ENCODE measurements at places on chromosomes 6 and 20.

DNA sequence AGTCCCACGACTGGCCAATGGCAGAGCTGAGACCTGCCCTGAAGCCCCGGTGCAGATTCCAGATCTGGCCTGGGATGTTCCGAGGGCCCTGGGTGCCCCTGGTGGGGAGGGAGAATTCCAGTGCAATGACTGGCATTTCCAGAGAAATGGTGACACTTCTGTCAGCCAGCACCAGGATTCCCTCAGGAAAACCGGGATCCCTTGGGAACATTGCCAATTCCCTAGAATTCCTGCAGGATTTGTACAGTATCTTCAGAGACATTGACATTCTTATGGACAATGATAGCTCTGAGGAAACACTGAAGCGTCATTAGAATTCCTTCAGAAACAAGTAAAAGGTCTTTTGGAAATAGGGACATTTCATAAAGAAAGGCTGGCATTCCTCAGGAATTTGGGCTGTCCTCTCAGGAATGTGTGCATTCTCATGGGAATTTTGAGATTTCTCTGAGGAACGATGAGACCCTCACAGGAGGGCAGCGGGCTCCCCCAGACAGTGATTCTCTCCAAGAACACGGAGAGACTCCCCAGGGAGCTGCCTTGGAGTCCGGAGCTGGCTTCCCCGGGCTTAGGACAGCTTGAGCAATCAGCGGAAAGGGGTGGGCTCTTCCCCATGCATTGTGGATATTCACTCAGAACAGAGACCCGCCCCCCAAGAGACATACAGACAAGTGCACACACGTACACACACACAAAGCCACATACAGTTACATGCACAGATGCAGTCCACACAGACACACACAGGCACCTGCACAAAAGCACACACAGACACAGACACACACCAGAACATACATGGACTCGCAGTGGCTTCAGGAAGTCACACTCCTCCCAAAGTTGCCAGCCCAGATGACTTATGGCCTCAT, 35.2 kb upstream of the BPIFA2 start:
- DNase-seq, result no peak

DNA sequence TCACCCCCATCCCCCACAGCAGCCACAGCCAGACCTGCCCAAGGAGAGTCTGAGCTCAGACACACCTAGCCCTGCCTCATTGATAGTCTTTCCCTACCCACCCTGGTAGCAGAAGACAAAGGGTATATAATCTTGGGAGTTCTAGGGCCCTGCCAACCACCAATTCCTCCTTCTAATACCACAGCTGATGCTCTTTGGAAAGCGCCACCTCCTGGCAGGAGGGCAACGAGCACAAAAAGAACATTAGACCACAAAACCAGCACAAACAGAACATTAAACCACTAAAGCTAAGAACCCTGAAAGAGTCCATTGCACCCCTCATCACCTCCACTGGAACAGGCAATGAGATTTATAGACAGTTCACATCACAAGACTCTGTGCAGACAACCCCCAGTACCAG, 195.8 kb upstream of the FUT9 start:
- DNase-seq, result no peak

DNA sequence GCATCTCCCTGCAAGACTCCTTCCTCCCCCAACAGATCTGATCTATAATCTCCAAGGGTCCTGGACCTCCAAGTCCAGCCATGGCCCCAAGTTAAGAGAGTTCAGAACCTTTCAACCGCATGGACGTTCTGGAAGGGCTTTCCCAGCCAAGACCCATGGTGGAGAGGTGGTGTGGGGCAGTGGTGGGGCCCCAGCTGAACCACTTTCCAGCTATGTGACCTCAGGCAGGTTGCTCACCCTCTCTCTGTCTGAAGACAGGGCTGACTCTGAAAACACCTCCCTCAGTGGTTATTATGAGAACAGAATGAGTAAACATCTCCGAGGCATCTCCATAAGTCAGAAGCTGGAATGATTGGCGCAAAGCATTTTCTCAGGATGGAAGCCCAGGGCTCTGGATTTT, 887 bp downstream of the CLPS start:
- no peak for DNase-seq

- DNase-seq, result no peak
These were observed 18.0 kb upstream of the MAFB start for GRCh38 chr20:40706977-40707582.

DNA sequence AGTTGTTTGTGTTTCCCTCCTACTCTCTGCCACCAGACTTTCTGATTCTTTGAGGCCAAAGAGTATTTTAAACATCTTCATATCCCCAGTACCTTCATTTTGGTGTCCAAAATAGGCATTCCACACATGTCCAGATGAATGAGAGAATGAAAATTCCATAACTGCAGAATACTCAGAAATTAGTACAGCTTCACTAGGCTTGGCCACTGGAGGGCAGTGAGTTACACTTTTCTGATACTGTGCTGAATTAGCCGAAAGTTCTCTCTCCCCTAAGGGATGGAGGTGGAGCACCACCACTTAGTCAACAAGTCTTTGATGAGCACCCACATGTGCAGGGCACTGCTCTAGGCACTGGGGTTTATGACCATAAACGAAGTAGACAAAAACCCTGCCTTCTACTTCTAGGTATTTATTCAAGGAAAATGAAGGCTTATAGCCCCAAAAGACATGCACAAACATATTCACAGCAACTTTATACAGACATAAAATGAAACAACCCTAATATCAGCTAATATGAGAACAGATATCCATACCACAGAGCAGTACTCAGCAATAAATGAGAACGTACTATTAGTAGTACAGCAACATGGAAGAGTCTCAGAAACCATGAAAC, 46.1 kb upstream of the TMEM217 start:
- DNase-seq, result no peak

DNA sequence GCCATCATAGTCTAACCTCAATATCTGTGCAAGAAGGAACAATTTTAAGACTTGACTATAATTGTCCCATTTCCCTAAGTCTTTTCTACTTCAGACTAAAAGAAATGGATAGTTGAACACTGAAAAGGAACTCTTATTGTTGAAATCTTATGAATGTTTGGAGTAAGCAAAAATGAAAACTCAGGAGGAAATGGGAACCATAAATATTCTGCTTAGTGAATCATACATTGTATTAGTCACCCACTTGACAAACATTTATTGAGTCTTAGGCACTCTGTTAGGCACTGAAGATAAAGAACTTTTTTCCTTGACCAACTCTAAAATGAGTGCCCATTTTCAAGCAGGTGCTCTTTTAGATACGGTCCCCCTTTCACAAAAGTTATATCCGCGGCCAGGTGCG, 8.7 kb downstream of the CCDC170 start:
- no peak for DNase-seq

GRCh38 chr20:45833030-45833882, at the start of gene SNX21:
TSS of gene SNX21 (plus strand) at chr20:45833799. CDS start at chr20:45833920, 121 bp downstream.
- DNase-seq, result peak; percentile 77

DNA sequence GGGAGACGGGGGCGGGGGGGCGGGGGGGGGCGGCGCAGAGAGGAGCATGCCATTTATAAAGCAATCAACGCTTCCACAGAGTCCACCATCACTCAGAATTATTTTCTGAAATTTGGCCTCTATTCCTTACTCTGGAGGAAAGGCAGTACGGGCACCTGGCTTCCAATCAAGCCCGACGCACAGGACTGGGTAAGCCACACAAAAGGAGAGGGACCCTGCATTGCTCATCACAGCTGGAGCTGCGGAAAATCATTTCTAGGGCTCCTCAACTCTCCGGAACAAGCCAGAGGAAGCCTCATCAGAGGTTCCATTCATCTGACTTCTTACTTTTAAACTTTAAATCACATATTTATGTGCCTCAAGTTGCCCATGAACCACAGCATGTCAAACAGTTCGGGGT, 55.9 kb downstream of the TTI1 start:
- DNase-seq, result no peak

GRCh38 chr6:45930420-45931040, 85.1 kb downstream of the CLIC5 start:
- DNase-seq, result no peak

DNA sequence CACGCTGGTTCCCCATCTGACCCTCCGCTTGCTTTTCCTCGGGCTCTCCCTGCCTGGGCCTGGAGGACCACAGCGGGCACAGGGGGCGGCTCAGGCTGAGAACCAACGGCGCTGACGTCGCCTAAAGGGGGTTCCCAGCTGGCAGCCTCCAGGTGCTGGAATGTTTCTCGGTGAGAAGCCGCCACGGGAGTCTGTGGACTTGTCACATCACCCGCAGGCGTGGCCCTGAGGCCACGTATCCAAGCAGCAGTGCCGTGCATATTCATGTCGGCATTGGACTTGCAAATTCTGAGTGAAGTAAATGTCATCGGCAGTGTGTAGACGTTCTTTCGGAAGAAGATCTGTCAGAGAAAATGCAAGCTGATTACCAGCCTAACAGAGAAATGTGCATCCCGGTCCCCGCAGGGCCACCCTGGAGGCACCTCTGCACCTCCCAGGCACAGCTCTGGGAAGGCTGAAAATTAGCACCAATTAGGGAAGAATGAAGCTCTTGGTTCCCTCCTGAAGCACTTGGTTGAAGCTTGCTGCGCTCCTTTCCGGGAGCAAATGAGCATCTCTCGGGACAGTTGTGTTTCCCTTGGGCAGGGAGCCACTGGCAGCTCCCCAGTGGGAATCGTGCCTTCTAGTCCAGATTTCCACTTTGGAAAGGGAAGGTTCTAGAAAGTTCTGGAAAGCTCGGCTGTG, 24.3 kb downstream of the NTSR1 start:
- DNase-seq, result no peak

DNA sequence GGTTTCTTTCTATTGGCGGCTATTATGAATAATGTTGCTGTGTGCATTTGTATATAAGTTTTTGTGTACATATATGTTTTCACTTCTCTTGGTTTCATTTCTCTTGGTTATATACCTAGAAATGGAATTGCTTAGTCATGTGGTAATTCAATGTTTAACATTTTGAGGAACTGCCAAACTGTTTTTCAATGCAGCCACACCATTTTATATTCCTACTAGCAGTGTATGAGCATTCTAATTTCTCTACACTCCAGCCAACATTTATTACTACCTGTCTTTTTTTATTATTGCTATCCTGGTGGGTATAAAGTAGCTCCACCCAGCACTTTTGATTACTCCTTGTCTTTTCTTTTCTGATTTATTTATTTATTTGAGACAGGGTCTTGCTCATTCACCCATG, 54.8 kb downstream of the PHACTR2 start:
- no peak for DNase-seq
